Esophagus squamous epithelium (tissue), 5 donors: ENCODE measurements at places on chromosomes 2 and 18.

DNA sequence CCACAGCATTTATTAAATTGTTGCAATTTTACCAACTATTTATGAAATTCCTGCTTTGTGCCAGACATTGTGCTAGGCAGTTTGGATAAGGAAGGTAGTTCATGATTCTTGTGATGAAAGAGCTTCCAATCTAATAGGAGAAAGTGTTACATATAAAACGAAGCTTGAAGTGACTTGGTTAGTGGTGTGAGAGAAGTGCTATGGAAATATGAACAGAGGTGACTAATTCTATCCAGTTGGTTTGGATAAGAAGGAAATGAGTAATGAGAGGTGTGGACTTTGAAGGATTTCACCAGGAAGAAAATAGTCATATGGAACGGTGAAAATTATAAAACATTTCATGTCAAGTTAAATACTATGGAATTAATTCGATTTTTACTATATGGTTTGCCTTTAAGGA is 48.6 kb downstream of the EML6 start:
- no peak for DNase-seq

- no peak for DNase-seq
These were observed 81.5 kb upstream of the ACSL3 start for GRCh38 chr2:222779145-222779832.

DNA sequence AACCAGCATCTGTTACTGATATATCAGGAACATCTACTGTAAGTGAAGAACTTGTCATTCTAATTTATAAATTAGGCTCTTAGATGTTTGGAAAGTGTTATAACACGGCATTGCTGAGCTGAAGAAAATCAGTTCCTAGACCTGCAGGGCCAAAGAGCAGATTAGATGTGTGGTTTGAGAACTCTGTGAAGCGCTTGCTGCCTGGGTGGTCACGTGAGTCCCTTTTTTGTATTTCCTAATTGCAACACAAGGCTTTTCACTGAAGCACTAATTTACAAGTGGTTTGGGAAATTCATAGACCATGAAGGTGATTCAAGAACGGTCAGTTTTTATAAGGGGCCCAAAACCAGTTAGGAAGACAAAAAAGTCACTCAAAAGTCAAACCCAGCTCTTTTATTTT is 106.9 kb upstream of the SP3 start:
- DNase-seq = no peak

DNA sequence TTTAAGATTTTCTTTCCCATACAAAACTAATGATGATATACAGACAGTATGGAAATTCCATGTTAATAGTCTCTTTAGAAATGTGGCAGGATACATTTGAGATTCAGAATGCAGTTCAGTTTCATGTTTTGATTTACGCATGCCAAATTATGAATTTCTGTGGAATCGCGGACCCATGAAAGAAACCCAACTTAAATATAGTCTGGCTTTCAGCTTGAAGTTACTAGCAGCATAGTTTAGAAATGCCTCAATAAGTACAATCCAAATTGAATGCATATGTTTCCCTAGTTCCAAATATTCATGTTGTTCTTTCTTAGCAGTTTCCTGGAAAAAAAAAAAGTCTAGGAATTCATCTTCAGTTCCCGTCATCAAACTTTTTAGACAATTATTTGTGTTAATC is 164.1 kb upstream of the RASGRP3 start:
- no peak for DNase-seq

- DNase-seq = no peak
These were observed 57.8 kb upstream of the IGFBP2 start for GRCh38 chr2:216575465-216575864.

GRCh38 chr18:24014986-24015638 is 558 bp downstream of the TTC39C start:
- no peak for DNase-seq

GRCh38 chr2:235042576-235043515 is 91.0 kb downstream of the SH3BP4 start:
- DNase-seq = no peak

DNA sequence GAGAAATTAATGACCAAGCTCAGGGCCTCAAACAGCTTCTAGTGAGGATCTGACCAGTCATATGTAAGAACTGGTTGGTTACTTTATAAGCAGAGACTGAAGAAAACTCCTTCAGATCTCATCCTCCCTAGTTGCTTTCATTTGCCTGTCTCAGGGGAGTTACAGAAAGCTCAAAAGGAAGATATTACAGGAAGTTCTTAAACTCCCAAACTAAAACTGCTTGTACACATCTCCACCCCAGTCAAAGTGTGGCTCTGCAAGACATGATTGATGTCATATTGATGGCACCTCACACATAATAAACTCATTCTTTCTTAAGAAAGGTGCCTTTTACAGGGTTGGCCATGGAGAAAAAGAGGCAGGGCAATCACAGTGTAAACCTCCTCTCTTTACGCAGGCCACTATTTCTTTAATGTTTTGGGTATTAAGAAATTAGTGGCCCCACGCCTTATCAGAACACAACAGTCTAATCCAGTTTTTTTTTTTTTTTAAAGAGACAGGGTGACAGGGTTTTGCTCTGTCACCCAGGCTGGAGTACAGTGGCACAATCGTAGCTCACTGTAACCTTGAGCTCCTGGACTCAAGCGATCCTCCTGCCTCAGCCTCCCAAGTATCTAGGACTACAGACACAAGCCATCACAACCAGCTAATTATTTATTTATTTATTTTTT is 62.6 kb upstream of the STK17B start:
- no peak for DNase-seq

GRCh38 chr2:42348113-42348805 is 12.8 kb downstream of the COX7A2L start:
- DNase-seq = no peak

DNA sequence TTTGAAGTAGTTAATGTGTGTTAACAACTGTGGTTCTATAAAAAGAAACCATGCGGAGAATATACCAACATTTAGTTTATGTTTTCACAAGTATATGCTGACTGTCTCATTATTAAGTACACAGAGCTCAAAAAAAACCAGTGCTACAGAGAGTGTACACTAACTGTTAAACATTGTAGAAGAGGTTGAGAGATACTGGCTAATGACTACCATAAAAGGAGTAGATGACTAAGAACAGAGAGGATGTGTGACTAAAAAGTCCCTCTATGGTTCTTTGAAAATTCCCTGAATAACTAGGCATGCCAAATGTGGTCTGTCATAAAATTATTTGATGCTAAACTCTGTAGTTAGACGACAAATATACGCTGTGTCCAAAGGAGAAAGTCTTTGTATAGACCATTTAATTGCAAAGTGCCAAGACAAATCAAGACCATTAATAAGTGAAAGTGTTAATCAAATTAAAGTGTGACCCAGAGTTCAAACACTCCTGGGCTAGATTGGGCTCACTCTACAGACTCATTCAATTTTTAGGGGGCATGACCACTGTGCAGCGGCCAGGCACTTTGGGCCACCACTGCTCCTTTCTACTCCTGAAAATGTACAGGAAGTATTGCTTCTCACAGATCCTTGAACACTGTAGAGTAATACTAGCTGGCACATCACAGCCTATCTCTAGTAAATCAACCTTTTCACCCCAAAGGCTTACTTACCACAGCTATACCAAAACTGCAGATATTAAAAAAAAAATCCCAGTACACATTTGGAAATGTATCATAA is 45.1 kb upstream of the SERTAD2 start:
- DNase-seq = no peak

DNA sequence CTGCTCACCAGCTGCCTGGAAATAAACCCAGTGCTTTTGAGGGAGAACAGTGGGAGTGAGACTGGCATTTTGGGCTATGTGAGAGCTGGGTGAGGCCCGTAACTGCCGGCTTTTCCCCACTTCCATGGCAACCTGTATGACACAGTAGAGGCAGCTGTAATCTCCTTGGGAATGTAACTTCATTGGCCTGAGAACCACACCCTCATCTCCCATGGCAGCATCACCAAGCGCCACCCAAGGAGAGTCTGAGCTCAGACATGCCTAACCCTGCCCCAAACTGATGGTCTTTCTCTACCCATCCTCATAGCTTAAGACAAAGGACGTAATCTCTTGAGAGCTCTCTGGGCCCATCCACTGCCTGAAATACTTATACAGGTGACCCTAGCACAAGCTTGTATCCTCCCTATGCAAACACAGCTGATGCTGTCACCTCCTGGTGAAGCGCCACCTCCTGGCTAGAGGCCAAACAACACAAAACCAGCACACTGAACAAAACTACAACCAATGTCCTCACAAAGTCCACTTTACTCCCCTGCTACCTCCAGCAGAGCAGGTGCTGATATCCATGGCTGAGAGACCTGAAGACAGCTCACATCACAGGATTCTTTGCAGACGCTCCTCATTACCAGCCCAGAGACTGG is 763.4 kb upstream of the NRXN1 start:
- DNase-seq = no peak

- no peak for DNase-seq
These were observed 213.7 kb downstream of the TSN start for GRCh38 chr2:121969166-121969565.

GRCh38 chr2:11742702-11743357 is 3.6 kb upstream of the LPIN1 start:
- DNase-seq = no peak

- no peak for DNase-seq
These were observed 282.4 kb upstream of the SLC14A2 start for GRCh38 chr18:45332871-45333270.

- no peak for DNase-seq
These were observed 20.8 kb downstream of the DIPK1C start for GRCh38 chr18:74436158-74436769.

- DNase-seq = no peak
These were observed 7.5 kb downstream of the SMCHD1 start for GRCh38 chr18:2662990-2663389.

GRCh38 chr2:122163617-122164016 is 408.2 kb downstream of the TSN start:
- no peak for DNase-seq

DNA sequence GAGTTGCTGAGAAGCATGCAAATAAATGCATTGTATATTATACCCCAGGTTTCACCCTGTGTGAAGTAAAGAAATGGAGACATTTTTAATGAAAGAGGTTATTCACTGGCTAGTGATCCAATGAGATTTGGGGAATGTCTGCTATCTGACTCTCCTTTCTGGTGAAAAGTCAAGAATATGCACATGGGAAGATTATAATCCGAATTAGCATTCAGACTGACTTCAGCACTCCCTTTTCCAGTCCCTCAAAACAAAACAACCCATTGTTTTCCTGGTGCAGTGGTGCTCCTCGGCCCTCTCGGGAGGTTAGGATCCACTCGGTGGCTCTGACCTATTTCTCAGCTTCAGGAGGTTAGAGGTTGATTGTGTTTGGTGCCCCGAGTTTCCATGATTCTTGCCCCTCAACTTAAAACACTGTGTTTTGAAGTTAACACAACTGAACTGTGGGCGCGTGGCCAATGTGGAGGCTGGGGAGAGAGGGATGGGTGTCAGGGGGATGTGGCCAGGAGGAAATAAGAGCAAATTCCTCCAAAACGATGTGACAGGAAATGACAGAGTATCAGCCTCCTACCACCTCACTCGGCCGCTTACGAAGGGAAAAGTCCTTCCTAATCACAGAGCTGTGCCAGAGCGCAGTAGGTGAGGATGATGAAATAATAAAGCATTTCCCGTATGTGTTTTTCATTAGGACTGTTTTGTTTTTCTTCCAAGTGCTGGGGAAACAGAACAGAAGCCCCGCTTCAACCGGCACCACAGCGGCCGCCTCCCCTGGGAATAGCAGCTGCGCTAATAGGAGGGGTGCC is 440.1 kb downstream of the MTX2 start:
- DNase-seq = no peak

DNA sequence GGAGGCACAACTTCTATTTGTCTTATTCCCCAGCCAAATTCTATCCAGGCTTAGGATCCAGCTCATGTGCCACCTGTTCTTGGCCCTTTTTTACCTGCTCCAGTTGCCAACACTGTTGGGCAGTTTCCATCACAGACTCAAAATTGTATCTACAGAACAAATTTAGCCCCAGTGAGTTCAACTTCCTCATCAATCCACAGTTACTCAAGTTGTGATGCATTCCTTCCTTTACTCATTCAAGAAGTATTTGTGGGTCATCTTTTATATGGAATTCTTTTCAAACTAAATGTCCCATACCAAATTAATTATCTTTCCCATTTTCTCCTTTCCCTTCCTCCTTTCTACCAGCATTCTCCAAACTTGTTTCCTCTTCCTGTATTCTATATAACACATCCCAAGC is 12.7 kb upstream of the DDX18 start:
- DNase-seq = no peak

DNA sequence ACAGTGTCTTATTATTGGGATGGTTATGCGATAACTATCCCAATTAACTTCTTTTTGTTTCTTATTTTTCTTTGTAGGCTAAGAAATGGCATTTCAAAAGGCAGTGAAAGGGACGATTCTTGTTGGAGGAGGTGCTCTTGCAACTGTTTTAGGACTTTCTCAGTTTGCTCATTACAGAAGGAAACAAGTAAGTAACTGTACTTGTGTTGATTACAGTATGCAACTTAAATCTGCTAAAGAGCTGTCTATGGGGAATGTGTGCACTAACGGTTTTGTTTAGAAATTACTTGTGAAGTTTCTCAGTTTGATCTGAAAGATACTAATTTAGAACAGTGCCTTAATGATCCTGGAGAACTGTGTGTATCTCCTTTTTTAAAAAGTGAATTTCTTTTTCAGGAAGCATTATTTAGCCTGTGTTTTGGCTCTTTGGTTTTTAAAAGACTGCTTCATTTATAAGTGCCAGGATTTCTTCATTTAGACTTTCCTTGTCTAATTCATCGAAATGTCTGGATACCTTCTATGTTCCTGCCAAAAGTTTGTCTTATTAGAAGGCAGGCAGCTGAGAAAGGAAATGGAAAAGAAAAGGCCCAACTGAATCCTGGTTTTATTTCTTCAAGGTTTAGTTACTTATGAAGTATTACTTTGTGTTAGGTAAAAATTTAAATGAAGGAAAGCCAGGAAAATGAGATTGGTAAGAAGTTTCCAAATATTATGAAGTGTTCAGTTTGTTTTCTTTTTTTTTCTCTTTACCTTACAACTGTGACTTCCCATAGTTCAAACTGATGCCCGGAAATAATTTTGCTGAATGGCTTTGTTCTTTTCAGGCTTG is 40.1 kb downstream of the GPD2 start:
- no peak for DNase-seq

DNA sequence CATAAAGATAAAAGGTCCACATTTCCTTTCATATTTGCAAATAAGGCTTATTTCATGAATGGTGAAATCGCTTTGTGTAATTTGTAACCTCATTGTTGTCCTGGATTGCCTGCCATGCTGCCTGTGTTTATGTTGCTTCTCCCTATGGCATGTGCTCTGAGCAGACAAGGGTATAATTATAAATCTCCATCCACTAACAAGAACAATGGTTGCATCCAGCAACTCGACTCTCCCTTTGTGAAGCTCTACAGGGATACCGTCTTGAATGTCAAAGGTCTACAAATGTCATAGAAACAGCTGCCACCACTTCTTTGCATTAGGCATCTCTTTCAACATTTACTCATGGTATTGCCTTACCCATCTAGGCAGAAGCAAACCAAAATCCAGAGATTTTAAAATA is 209.6 kb downstream of the SLC8A1 start:
- no peak for DNase-seq

DNA sequence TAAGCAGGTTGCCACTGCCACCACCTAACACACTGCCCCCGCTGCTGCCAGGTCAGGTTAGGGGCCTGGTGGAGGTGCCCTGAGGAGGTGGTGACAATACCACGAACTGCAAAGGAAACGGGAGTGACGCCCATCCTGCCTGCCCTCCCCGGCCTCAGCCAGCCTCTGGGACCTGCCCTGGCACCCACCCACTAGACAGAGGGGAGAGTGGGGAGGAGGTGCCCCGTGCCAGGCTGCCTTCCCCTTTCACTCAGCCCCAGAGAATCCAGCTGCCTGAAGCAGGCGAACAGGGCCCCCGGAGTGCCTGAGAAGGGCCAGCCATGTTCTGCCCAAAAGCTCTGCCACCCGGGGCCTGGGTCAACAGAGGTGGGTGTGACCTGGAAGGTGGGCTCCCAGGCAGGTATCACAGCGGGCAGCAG is 44.5 kb upstream of the FOSL2 start:
- DNase-seq = no peak
